AG09319 (cell line): ENCODE measurements at places on chromosomes 12 and 14.

DNA sequence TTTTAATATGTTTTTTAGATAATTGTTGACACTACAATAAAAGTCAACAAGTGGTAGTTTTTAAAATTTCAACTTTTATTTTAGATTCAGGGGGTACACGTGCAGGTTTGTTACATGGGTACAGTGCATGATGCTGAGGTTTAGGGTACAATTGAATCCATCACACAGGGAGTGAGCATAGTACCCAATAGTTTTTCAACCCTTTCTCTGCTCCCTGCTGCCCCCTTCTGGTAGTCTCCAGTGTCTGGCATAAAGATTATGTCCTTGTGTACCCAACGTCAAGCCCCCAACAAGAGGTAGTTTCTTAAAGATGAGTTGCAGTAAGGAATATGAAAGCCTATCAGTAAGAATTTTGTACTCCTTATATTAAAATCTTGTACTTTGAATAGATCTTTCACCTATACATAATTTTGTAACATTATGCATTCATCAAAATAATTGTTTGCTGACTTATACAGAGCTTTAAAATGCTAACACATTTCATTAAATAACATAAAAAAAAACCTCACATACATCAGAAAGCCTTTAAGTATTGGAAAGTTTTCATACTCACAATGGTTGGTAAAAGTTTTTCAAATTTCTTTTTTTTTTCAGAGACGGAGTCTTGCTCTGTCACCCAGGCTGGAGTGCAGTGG, 5.4 kb upstream of the RALGAPA1 start:
- DNase-seq, result no peak

GRCh38 chr14:31059152-31059924, 33.2 kb upstream of the STRN3 start:
- peak; percentile 37 for DNase-seq

GRCh38 chr12:114691196-114691595, 7.2 kb upstream of the TBX3 start:
- DNase-seq, result no peak

- DNase-seq, result no peak
Observed at GRCh38 chr14:24456980-24457379, 14.4 kb upstream of the SDR39U1 start.

- DNase-seq, result no peak
Observed at GRCh38 chr14:57087841-57088240, 180.9 kb downstream of the EXOC5 start.

DNA sequence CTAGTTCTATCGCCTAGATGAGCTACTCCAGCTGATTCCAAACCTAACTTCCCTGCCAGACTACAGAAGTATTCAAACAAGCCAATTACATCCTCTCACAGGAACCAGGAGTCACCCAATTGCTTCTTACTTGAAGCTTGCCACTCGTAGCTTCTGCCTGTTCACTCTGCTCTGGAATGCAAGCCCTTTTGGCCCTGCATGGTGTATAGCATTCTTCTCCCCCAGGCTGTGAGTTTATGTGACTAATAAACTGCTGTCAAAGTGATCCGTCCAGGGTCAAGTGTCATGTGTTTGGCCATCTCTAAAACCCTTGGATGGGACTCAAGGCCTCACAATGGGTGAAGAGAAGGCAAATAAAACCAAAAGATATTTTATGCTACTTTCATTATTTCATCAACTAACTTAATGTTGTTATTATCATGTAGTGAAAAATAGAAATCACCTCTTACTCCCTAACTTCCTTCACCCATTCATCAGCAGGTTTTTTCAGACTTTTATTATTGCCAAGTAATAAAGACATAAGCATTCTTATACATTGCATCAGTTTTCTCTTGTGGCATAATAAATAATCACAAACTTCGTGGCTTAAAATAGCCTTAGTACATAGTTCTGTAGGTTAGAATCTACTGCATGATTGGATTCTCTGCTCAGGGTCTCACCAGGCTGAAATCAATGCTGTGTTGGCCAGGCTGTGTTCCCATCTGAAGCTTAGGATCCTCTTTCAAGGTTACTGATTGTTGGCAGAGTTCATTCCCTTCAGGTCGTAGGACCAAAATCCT, 1981.7 kb upstream of the FLRT2 start:
- DNase-seq, result no peak
